ENCODE measurements at places on chromosomes 3 and 15.
A peak's percentile ranks its signal among the peaks of the same experiment; 100 is the strongest.

DNA sequence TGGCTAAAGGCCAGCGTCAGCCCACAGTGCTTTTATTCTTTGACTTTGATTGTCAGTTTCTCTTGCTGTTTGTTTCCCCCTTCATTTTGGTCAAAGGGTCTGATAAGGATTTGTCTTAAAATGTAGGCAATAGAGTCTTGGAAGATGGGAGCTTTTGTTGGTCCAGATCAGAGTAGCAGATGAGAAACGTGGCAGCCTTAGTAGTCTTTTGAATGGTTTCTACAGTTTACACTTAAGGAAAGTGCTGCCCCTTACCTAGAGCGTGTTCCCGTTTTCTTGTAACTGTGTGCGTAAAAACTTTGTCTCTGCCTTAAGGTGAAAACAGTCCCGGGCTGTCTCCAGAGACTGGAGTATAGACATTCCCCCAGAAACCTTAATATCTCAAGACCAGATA, 630 bp downstream of the LXN start:
- no peak for DNase-seq

DNA sequence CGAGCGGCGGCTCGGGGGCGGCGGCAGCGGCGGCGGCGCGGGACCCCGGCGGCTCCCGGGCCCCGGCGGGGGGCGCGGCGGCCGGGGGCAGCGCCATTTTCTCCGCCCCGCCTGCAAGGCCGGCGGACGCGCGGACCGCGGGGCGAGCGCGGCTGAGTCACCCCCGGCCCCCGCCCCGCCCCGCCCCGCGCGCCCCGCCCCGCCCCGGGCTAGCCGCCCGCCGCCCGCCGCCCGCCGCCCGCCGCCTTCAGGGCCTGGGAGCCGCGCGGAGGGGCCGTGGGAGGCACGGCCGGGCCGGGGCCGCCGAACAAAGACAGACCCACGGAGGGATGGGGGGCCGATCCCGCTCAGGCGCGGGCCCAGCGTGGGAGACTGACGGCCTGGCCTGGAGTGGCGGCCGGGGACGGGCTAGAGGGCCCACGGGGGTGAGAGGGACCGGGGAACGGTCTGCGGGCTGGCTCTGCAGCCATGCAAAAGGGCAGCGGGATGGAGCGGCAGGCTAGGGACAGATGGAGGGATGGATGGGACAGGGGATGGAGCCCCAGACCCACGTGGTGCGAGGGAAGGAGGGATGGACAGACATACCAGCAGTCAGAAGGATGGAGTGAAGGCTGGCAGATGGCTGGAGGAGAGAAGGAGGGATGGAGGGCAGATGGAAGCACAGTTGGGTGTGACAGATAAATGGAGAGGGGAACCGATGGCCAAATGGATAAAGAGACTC, at the start of gene EIF4E3:
Gene EIF4E3, minus strand, starts transcription at position 132 of the 721 bp plus-strand sequence. Its CDS starts 35 bp downstream, at position 97.
- DNase-seq: peak; percentile 51

- DNase-seq: no peak
Observed at GRCh38 chr3:145259166-145259880, 901.7 kb downstream of the PLOD2 start.

DNA sequence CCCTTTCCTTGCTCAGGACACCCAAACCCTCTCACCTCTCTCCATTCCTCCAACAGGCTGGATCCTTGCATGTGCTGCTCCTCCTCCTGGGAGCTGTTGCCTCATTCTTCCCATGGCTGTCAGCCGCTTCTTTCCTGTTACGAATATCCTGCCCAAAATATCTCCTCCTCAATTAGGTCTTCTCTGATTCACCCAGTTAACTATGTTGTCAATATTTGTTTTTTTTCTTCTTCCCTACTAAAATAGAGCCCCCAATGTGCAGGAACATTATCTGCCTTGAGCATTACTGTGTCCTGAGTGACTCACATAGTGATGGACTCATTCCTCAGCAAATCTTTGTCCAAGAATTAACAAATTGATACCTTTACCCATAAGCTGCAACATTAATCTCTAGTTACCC, 357.2 kb downstream of the CLSTN2 start:
- DNase-seq: no peak

GRCh38 chr3:39067286-39067685, 15.5 kb downstream of the WDR48 start:
- DNase-seq: no peak

DNA sequence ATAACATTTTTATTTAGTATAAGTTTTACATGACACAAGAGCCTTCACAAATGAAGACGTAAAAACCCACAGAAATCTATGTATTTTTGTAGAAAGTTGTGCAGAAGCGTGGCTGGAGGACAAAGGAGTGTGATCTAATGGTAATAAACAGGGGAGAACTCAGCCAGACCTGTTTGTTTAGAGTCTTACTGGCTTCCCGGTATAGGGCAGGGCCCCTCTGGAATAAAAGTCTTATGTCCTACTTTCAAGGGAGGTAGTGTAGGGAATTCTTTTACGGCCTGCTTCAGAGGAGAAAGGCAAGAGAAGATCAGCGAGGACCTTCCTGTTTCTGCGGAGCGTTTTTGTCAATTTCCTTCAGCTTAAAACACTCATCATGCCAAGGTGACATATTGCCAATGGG, 103.6 kb downstream of the TGFBR2 start:
- DNase-seq: no peak

Data from T-helper 9 cell (primary cell).